ENCODE measurements at places on chromosomes 5 and 9.

DNA sequence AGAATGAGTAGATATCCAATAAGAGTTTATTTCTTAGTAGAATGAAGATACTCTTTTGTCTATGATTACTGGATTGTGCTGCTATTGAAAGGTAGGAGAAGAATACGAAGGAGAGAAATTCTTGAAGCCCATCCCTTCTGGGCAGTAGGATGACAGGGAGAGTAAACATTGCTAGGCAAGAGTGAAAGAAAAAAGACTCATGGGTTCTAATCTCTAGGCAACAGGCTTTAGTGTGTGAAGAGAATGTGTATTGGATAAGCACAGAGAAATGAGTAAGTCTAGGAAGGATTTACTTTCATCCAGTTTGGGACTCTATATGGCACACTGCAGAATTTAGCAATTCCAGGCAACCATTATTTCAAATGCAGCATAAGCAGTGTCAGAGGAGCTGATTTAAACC is 216.0 kb downstream of the GABRG2 start:
- DNase-seq: no peak

- no peak for DNase-seq
Observed at GRCh38 chr5:15495026-15495425, 5.0 kb upstream of the FBXL7 start.

DNA sequence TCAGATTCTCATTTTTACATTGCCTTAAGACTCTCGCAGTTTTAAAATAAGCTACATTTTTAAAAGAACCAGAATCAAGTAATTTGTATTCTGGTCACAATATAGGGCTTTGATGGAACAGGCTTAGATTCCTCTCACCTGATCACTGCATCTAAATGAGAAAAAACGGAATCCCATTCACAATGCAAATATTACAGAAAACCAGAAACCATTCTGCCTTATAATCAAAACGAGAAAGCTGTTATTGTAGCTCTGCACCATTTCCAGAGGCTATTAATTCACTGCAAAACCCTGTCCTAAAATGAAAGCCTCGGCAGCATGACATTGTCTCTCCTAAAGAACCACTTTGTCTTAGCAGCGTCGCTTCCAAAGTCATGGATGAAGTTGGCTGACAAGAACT is 116.1 kb upstream of the ZNF366 start:
- DNase-seq: no peak

GRCh38 chr5:53339962-53340540 is 140.4 kb upstream of the FST start:
- no peak for DNase-seq

DNA sequence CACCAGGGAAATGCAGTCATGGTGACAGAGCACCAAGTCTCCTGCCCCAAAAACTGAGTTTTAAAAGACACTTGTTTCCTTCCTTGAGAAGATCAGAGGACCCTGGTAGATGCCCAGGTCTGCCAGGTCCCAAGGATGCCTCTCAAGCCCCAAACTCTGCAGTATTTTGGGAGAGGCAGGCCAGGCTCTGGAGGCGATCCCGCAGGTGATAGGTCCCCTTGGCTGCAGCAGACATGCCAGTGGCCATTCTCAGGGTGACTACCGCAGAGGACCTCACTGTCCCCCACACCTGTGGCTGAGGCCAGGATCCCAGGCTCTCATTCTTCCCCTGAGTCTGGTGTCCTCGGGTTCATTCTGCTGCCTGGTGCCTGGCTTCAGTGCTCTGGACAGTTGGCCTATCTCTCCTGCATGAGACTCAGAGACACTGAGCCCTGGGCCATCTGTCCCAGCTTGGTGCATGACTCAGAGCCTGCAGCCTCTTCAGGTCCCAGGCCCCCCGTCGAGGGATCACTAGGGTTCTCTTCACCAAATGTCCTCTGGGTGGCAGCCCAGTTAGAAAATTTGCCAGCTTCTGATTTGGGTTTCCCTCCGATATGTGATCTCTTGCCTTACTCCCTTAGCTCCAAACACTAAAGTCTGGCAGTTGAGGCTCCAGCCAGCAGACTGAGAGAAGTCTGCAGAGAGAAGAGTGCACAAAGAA is 59.7 kb upstream of the GARNL3 start:
- DNase-seq: no peak

DNA sequence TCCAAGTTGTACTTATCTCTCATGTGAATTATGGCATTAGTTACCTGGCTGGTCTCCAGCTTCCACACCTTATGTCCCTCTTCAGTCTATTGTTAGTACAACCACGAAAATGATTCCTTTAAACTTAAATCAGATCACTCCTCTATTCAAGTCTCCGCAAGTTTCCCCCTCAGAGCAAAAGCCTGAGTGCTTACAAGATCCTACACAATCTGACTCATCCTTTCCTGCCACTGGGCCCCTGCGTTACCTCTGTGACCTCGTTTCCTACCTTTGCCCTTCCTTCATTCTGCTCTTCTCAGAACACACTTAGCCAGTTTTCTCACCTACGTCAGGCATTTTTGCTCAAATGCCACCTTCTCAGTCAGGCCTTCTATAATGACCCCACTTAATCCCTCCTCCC is 45.1 kb upstream of the GLIS3 start:
- DNase-seq: peak; percentile 17

GRCh38 chr5:38806775-38807258 is 39.0 kb upstream of the OSMR start:
- DNase-seq: no peak

DNA sequence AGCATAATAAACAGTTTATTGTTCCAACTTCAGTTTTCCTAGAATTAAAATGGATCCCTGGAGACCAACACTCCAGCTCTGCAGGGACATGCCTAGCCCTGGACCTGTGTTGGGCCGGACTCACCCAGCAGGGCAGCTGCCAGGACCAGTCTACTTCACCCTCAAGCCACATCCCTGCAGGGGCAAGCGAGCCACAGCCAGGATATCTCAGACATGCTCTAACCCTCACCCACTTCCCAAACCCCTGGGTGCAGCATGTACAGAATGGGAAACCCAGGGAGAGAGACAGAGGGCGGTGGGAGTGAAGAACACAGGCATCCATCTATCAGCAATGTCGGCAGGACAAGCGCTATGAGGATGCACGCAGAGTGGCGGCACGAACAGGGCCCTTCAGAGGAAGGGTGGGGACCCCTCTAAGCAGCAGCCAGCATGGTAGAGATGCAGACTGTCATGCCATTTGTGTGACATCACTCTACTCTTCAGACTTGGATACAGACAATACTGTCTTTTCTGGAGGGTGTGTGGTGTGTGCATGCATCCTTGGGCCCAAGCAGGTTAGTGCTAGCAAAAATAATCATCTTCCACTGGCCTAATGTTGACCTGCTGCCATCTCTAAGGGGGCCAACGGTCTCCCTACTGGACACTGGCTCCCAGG is 83.1 kb downstream of the SEMA4D start:
- DNase-seq: no peak

DNA sequence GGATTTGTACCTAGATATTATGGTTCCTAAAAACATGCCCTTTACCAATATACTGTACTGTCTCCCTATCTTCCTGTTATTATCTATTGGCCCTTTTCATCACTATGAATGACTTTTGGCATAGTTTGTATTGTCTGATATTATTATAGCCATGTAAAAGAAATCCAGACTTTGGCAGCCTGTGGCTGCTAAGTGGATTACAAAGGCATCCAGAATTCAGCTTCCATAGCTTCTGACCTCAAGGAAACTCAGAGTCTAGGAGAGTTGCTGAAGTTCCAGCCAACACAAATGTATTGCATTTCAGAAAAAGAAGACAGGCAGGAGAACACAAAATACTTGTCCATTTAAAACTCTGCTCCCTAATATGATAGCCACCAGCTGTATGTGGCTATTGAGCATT is 319.2 kb upstream of the MPDZ start:
- DNase-seq: no peak

DNA sequence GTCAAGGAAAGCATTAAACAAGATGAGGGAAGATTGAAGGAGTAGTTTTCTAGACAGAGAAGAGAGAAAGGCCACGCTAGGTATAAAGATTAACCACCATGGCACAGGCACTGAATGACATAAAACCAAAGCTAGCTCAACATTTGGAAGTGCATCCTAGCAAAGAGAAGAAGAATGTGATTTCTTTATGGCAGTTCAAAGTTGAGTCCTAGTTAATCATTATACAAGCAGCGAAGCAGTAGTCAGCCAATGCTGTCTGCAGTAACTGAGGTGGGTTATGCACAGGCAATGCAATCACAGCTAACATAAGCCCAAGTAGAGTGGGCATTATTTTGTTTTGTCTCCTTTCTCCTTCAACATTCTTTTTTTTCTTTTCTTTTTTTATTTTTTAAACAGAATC is 24.0 kb upstream of the ANKRD31 start:
- DNase-seq: no peak

GRCh38 chr5:3033033-3033755 is 281.7 kb upstream of the IRX2 start:
- DNase-seq: no peak

DNA sequence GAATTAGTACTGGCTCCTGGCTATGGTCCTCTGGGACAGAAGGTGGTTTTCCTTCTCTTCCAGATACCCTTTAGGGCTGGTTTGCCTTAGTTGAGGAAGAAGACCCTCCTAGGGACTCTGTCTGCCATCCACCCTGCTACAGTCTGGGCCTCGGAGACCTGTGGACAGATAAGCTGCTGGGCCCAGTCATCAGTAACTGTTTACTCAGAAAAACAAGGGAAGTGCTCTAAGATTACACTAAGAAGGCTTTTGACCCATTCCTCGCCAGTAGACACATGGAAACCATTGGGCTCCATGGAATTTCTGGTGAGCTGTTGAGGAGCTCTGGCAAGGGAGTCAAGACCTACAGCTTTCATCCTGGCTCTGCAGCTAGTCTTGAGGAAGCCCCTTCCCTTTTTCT is 31.2 kb downstream of the LARP1 start:
- no peak for DNase-seq

GRCh38 chr5:9343146-9343850 is 202.6 kb downstream of the SEMA5A start:
- DNase-seq: no peak

DNA sequence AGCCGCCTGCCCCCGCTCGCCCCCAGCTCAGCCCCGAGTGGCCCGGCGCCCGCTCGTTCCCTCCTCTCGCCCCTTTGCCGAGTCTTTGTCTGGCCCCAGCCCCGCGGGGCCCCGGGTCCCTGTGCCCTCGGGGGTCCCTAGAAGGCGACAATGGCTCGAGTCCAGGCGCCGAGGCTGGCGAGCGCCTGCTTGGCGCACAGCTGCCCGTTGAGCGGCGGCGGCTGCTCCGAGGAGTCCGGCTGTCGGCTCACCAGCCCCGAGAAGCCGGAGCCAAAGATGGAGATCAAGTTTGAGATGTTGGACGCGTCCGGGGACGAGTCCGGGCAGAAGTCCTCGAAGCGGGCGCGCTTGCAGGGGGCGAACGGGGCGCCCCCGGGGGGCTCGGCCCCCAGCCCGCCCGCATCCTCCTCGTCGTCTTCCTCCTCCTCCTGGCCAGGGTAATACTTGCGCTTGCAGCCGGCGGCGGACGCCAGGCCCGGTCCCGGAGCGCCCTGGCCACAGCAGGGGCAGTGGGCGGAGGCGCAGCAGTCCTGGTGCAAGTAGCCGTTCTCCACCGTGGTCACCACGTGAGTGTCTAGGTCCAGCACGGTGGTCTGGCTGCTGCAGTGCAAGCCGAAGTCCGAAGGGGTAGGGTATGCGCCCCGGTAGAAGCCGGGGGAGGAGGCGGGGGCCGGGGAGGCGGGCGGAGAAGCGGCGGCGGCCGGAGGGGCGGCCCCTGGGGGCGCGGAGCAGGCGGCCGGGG is 1.2 kb downstream of the IER5L start:
- peak; percentile 9 for DNase-seq

DNA sequence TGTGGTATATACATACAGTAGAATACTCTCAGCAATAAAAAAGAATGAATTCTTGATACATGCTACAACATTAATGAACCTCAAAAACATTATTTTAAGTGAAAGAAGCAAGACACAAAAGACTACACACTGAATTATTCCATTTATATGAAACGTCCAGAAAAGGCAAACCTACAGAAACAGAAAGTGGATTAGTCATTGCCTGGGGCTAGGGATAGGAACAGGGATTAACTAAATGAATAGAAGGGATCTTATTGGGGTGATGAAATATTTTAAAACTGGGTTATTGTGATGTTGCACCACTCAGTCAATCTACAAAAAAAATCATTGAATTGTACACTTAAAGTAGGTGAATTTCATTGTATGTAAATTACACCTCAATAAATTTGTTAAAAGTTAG is 326.7 kb downstream of the PIK3R1 start:
- DNase-seq: no peak

- DNase-seq: no peak
Observed at GRCh38 chr5:150377964-150378694, 20.6 kb downstream of the TCOF1 start.

DNA sequence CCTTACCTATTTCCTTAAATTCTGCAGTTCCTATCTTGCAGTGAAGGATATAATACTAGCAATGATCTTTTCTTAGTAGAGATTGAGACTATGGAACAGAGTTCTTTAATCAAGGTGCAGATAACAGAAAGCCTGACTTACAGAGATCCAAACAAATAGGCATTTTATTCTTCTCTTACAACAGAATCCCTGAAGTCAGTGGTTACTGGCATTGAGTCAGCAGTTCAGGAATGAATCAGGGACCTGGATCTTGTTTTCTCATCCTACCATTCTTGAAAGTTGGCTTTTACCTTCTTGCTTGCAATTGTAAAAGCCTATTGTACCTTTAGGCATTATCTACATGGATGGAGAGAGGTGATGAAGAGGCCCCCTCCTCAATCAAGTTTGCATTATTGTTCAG is 47.5 kb upstream of the TLE4 start:
- no peak for DNase-seq

DNA sequence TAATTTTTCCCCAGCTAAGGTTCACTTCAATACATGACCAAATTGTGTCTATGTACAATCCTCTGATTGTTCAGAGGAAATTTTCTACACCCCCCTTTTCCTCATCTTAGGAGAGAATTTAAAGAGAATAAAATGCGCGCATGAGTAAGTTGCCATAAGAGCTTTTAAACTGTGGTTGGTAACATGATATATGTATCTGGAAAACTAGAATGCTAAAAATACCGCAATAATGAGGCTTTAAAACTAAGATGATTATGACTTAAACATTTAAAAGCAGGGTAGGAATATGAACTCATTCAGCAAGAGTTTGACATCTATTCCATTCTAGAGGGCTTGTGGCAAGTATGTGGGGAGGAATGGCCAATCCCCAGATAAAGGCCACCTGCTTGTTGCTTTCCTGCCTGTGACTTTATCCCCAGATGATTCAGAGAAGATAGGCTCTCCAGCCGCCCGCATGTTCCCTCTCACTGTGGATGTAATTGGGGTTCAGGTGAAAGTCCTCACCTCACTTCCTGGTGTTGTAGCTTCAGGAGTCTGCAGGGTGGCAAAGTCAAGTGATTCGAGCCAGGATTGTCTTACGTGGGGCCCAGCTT is 26.5 kb upstream of the BASP1 start:
- DNase-seq: no peak

- no peak for DNase-seq
Observed at GRCh38 chr9:120256146-120256545, 323.8 kb downstream of the CDK5RAP2 start.

DNA sequence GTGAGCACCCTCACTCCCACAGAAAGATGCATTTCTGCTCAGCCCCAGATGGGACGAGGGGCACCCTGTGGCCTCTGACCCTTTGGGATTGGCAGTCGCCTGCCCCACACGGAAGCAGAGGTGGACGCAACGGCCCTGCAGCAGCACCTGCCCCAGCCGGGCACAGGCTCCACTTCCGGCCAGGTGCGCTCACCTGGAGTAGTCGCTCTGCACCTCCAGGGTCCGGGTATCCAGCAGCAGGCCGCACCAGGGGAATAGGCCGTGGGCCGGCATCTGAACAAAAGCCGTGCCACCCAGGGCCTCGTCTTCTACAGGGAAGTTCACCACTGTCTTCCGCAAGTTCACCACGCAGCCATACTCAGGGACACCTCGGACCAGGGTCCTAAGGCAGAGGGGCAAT is 30.7 kb downstream of the TERT start:
- no peak for DNase-seq

Measured in CD4-positive, alpha-beta T cell treated with Interleukin-10 for 1 hour (primary cell).